ENCODE measurements at places on chromosomes 5 and 9.

GRCh38 chr9:121749614-121750013 is 98.2 kb downstream of the DAB2IP start:
- no peak for DNase-seq

GRCh38 chr5:53313145-53313544 is 167.3 kb upstream of the FST start:
- DNase-seq: no peak

GRCh38 chr5:131943916-131944315 is 1.5 kb downstream of the MEIKIN start:
- DNase-seq: no peak

DNA sequence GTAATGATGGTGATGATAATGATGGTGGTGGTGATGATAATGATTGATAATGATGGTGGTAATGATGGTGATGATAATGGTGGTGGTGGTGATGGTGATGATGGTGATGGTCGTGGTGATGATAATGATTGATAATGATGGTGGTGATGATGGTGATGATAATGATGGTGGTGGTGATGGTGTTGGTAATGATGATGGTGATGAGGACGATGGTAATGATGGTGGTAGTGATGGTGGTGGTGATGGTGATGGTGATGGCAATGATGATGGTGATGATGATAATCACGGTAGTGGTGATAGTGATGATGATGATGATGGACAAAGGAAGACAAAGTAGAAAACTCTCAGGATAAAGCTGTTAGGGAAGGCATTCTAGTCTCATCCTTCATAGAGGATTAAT is 310.5 kb downstream of the MSX2 start:
- no peak for DNase-seq

DNA sequence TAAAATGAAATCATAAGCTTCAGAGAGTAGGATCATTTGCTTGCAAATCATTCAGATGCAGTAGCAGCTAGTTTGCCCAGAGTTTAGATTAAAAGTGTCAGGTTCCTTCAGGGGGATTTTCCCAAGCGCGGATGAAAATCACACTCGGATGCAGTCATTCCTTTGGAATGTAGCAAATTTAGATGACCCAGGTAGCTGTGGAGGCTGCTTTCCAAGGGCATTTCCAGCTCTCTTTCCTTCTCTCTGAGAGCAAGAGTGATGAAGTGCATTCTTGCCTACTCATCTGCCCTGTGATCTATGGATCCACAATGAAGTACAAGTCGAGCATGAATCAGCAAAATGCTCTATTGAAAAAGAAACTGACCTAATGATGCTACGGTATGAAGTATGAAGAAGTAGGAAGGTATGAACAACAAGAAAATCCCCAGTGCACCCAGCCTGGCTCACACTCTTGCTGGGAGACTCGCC is 200.2 kb downstream of the PLK2 start:
- no peak for DNase-seq

DNA sequence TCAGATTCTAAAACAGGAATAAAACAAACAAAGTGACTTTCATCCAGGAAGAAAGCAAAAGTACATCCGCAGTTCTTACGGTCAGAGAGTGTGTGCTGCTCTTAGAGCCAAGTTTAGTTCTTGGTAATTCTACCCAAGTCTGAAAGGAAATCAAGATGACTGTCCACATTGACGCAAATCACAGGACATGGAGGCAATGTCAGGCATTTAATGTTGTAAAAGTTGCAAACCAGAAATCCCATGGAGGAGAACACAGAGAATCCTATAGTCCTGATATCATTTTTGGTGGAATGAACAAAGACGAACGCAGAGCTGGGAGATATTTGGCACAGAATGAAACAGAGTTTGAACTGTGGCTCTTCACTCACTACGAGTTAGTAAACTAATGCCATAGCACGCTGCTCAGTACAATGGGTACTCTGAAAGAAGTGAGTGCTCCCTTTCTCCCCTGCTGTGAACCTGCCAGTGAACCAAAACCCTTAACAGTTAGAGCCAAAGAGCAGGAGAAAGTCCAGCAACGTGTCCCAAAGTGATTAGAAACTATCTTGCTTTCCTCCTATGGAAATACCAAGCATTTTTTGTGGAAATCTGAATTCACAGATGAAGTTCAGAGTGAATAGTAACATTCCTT is 74.3 kb downstream of the MUSK start:
- DNase-seq: no peak

GRCh38 chr5:471750-472058 is 28.7 kb downstream of the EXOC3 start:
- no peak for DNase-seq

- DNase-seq: no peak
Observed at GRCh38 chr9:96006961-96007360, 131.5 kb downstream of the ERCC6L2 start.

- no peak for DNase-seq
Observed at GRCh38 chr5:131637694-131638093, 2.7 kb upstream of the RAPGEF6 start.

GRCh38 chr5:78236046-78236445 is 58.5 kb downstream of the AP3B1 start:
- DNase-seq: no peak

GRCh38 chr5:163478126-163478981 is 17.9 kb downstream of the HMMR start:
- DNase-seq: no peak

GRCh38 chr5:59069438-59070079 is 486.7 kb downstream of the RAB3C start:
- no peak for DNase-seq

DNA sequence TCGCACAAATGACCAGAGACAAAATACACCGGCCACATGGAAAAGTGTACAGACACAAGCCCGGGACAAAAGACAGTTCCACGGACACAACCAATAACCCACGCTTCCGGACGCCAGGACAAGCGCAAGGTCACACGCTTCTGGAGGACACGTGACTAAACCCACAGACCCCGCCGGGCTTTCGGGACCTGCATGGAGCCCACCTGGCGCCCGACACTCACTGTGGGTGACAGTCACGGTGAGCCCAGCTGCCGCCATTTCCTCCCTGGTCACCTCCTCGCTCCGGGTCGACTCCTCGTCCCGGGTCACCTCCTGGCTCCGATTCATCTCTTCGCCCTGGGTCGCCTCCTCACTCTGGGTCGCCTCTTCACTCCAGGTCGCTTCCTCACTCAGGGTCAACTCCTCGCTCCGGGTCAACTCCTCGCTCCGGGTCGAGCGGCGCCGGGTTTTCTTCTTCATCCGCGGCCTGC is 470 bp downstream of the BAG1 start:
- DNase-seq: peak; percentile 38

DNA sequence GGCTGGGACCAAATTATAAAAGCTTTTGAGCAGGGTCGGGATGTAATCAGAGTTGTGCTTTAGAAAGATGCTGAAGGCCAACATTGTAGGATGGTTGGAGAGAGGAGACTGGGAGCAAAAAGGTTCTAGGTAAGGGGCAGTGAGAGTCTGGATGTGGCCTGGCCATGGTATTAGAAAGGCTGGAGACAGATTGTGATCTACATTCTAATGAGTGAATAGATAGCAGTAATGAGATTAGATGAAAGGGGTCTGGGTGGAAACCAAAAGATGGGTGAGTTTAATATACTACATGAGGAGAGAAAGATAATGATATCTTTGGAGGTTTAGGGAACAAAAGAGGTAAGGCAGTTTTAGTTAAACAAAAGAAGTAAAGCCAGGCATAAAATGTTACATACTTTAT is 88.8 kb upstream of the SH3GL2 start:
- DNase-seq: no peak

- no peak for DNase-seq
Observed at GRCh38 chr9:129685220-129685932, 19.9 kb downstream of the PRRX2 start.

GRCh38 chr5:31051316-31051715 is 142.2 kb upstream of the CDH6 start:
- DNase-seq: no peak

GRCh38 chr9:90002397-90003271 is 397.8 kb downstream of the GADD45G start:
- no peak for DNase-seq

DNA sequence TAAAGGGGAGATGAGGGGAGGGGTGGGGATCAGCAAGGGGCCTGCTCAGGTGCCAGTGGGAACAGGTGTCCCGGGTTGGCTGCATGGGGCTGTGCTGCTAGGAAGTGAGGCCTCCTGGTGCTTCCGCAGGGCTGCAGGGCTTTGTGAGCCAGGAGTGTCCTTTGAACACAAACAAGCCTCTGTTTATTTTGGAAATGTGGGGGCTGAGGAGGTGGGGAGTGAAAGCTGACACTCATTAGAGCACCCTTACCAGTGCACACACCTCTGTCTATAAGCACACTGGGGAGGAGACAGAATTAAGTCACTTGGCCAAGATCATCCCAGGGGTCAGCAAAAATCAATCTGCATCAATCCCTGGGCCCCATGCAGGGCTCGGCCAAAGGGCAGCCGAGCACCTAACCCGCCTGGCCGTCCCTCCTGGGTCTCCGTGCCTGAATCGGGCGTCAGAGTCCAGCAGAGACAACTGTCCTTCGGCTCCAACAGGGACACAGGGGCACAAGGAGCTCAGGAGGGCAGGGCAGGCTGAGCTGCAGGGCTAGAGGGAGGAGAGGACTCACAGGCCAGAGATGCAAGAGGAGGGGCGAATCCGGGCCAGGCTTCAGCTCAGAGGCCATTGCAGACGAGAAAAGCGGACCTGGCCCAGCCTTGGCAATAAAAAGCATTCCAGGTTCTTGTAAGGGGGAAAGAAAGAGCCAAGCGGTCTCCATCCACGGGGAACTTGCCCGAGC is 99.8 kb downstream of the VAV2 start:
- DNase-seq: no peak

GRCh38 chr9:81245254-81245956 is 443.9 kb downstream of the TLE1 start:
- no peak for DNase-seq

- DNase-seq: no peak
Observed at GRCh38 chr5:37375091-37375490, 4.0 kb upstream of the WDR70 start.

- DNase-seq: no peak
Observed at GRCh38 chr5:125004009-125004408, 257.6 kb upstream of the ZNF608 start.

GRCh38 chr9:97480749-97481148 is 20.7 kb upstream of the TMOD1 start:
- no peak for DNase-seq
